RPMI8226 (cell line): ENCODE measurements at places on chromosomes 7 and 10.

DNA sequence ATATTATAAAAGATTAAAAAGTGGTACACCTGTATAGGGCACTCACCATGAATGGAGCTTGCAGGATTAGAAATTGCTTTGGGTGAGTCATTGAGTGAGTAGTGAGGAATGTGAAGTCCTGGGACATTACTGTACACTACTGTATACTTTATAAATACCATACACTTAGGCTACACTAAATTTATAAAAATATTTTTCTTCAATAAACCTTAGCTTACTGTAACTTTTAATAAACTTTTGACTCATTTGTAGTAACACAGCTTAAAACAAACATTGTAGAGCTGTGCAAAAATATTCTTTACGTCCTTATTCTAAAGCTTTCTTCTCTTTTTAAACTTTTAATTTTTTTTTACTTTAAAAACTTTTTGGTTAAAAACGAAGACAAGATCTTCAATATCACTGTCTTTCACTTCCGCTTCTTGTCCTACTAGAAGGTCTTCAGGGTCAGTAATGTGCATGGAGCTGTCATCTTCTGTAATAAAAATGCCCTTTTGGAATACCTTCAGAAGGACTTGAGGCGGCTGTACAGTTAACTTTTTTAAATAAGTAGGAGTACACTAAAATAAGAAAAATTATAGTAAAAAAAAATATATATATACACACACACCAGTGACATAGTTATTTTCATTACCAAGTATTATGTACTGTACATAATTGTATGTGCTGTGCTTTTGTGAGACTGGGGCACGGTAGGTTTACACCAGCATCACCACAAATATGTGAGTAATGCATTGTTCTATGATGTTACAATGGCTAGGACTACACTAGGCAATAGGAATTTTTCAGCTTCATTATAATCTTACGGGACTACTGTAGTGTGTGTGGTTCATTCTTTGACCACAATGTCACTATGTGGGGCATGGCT lies 3.5 kb downstream of the STK31 start:
- DNase-seq, result peak; percentile 10

DNA sequence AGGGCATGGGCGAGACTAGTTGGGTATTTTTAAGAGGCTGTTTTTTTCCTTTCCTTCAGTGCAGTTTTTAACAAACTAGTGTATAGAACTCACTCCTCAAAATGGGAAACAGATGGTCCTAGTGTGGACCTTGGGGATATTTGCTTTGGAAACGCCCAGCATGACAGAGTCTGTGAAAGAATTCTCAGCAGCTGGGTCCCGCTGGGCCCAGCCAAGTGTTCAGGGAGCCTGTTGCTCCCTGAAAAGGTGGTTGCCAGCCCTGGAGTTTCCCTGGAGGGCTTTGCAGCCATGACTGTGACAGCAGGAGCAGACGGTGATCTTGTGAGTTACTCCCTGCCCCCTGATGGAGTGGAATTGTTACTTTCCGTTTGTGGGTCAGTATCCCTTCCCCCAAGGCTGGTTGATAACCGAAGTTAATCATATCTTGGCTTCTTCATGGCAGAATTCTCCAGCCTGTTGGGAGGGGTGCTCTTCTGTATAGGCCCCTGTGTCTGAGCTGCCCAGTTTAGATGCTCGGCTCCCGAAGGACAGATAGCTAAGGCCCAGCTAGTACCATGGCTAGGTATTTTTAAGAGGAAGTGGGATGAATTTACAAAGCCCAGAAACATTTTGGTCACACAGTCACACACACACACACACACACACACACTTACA lies 278.6 kb upstream of the HABP2 start:
- DNase-seq, result no peak

DNA sequence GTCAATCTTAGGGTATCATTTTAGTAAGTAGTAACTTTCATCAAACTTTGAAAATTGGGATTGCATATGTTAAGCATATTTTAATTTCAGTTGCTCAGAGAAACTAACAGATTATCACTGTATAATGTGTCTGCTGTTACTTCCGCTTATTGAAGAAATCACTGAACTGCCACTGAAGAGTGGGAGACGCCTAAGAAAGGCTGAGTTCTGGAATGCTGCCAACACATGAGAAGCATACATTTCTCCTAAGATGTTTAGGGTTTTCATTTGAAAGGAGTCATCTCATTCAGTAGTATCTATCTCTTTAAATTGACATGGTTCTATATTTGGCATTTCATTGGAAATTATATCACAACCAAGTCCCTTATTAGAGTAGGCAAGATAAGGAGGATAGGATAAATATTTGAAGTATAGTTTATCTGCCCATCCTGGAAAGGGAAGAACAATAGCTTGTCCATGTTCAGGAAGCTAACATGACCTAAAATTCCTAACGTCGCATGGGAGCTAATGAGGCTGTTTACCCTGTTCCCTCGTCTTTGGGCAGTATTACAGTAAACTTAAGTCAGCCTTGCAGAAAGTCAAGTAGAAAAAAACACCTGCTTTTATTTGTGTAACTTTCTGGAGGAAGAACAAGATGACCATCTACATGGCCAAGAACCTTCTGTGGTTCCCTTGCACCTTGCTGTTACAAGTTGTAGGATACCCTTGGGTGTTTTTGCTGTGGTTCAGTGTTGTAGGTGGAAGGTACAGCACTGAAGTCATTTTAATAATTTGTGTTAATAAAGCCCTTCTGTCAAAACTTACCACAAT lies 67.3 kb downstream of the NHLRC2 start:
- DNase-seq, result no peak

- DNase-seq, result no peak
These were observed 130.2 kb downstream of the TPST1 start for GRCh38 chr7:66335318-66335717.
